ENCODE measurements at places on chromosomes 2 and 18. TPM values are rescaled to one million over a fixed set of nuclear protein-coding genes. Genes with fewer than 3 reads are reported as not detected.

Gene MOGAT1
- 5.1 TPM for total RNA-seq

DNA sequence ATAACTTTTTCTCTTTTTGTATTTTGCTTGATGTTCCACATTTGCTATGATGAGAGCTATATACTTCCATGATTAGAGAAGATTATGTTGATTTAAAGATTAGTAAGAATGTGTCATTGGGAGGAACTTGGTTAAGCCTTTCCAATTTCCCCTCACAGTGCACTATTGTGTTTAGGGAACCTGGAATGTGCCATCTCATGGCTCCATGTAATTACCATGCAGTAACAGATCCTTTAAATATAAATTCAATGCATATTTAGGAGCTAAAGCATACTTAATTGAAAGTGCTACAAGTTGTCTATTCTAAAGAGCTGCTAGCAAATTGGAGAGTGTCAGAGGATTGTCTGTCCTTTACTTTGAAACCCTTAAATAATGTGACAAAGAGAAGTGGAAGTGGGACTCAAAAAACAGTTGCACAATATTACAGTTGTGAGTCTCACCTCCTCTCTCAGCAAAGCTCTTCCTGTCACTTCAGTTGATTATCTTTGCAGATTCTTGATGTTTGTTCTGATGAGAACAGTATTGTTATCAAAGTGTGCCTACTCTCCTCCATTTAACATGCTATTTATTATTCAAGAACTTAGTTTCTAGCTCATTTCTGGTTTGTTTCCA lies 1162.7 kb upstream of the ZEB2 start:
- no peak overlapping the region for H3K4me3 ChIP-seq
- no peak overlapping the region for H3K27ac ChIP-seq
- DNase-seq: no peak
- no peaks in the 10 kb centered on the region for H3K4me1 ChIP-seq
- no peaks in the 10 kb centered on the region for H3K36me3 ChIP-seq

DNA sequence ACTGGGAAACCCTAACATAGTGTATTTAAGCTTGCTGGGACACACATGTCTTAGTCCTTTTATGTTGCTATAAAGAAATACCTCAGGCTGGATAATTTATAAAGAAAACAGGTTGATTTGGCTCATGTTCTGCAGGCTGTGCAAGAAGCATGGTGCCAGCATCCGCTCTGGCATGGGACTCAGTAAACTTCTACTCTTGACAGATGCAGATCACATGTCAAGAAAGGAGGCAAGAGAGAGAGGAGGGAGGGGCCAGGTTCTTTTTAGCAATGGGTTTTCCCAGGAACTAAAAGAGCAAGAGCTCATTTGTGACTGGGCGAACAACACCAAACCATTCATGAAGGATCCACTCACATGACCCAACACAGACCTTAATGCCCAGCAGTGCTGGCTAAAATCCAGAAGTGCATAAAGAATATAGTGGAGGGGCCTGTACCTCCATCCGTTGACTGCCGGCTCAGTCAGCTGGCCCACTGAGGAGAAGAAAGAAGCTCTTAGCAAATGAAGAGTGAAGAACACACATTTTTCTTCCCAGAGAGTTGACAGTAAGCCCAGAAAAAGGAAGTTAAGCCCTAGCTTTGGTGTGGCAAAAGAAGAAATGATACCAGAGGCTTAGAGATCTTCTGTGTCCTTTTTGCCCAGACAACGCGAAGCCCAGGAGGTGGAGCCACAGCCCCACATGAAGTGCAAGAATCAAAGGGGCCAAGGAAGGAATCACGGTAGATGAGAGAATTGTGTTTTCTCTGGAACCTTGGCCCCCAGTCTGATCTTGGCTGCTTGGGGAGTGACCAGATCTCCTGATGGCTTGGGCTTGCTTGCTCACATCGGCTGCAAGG lies 183.5 kb upstream of the FAM98A start:
- DNase-seq: no peak
- H3K4me3 ChIP-seq: no peak overlapping the region

DNA sequence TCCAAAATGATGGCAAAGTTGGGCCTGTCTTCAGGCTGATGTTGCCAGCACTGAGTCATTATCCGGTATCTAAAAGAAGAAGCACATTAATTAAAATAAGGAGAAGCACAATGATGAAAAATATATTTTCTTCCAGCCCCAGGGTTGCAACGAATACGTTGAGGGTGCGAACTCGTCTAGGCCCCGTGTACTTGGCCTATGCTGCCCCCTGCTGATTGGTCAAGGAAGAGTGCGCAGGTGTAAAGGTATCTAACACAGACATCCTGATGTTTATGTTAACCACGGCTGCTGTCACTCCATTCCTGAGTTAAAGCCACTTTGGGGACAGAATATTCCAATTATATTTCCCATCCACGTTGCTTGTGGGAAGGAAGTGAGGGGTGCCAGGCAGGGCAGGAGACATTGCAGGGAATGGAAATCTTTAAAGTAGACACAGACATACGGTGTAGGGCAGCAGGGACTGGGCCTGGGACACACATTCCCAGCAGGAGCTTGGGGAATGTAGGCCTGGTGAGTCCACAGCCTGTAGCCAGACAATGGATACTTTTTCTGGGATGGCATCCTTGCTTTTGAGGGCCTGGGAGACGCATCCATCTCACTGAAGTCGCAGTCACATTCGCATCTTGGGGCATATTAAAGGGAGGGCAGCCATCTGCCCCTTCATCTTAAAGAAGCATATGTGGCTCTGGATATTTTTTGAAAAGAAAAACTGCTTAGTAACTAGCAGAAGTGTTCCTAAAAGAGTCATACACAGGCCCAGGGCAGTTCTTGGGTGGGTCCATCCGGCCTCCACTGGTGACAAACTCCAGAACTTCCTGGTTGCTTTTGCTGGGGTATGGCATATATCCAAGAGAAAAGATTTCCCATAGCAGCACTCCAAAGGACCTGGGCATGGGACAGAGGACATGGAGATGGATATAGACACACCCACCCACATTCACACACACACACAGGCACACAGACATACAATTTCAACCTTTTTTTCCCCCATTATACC lies 81.9 kb downstream of the CLIP4 start:
- peak; percentile 75 for DNase-seq
- H3K4me1 ChIP-seq: no peaks in the 10 kb centered on the region
- H3K4me3 ChIP-seq: no peak overlapping the region
- no peaks in the 10 kb centered on the region for H3K36me3 ChIP-seq
- no peaks in the 10 kb centered on the region for H3K27me3 ChIP-seq

DNA sequence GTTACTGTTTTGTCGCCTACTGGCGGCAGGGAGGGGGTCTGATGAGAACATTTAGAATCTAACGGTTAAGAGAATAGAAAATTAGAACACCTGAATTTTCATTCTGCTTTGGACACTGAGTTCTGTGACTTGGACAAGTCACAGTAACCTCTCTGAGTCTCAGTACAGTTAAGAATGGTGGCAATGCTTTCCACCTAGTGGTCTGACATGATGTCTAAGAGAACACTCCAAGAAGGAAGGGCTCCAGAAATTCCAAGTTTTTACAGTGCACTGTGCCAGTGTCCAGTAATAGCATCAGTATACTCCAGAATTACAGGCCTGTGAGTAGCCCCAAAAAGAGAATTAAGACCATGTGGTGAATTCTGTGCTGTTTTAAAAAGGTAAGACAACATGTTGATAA lies 174.1 kb upstream of the ZFP36L2 start:
- no peak overlapping the region for H3K27ac ChIP-seq
- H3K27me3 ChIP-seq: no peaks in the 10 kb centered on the region
- H3K36me3 ChIP-seq: no peaks in the 10 kb centered on the region
- H3K4me1 ChIP-seq: no peaks in the 10 kb centered on the region

DNA sequence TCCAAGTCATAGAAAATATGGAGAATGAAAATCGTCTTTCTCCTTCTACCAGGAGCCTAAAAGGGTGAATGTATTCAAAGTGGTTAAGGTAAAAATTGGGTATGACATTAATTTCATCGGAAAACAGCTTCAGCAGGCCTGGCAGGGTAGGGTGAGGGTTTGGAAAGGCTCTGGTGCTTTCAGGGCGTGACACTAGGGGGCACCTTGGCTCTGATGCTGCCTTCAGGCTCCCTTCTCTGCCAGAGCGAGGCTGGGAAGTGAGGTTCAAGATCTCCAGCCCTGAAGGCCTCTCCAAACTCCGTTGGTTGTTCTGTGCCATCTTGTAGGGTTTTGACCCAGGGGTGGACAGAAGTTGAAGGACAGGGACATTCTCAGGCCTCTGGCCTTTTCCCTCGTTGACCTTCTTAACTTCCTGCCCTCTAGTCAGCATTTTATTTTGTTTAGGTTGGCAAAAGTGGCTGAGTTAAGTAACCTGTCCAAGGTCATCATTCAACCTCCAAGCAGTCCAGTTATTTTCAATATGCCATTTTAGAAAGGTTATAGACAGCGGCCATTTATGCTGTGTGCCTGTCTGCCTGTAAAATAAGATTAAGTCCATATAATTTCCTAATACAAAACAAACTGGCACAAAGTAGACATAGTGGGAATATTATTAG lies 40.3 kb downstream of the EML6 start:
- no peaks in the 10 kb centered on the region for H3K4me1 ChIP-seq
- no peak for DNase-seq
- no peaks in the 10 kb centered on the region for H3K36me3 ChIP-seq
- H3K27me3 ChIP-seq: no peaks in the 10 kb centered on the region

Gene HOXD12
- total RNA-seq: not detected

Gene C2orf78
- not detected for total RNA-seq

- H3K27me3 ChIP-seq: no peaks in the 10 kb centered on the region
- peak overlapping the region; percentile 93 for H3K27ac ChIP-seq
- H3K36me3 ChIP-seq: no peaks in the 10 kb centered on the region
- peaks cover 14% of the 10 kb centered on the region for H3K4me1 ChIP-seq
- H3K4me3 ChIP-seq: peak overlapping the region; percentile 61
- peak; percentile 79 for DNase-seq
Observed at GRCh38 chr2:217943446-217944321, 59.1 kb downstream of the TNS1 start.

- no peak overlapping the region for H3K4me3 ChIP-seq
- no peak overlapping the region for H3K27ac ChIP-seq
- no peaks in the 10 kb centered on the region for H3K4me1 ChIP-seq
- DNase-seq: no peak
- H3K27me3 ChIP-seq: no peaks in the 10 kb centered on the region
- no peaks in the 10 kb centered on the region for H3K36me3 ChIP-seq
Observed at GRCh38 chr2:157911246-157911645, 35.1 kb upstream of the ACVR1 start.

GRCh38 chr2:185215497-185215896 lies 523.1 kb upstream of the FSIP2 start:
- no peak overlapping the region for H3K27ac ChIP-seq
- DNase-seq: no peak
- H3K36me3 ChIP-seq: no peaks in the 10 kb centered on the region
- H3K27me3 ChIP-seq: no peaks in the 10 kb centered on the region

Gene GALR1
- not detected for total RNA-seq

Gene NYAP2
- not detected for total RNA-seq

Gene NMUR1
- 0.84 TPM for total RNA-seq

DNA sequence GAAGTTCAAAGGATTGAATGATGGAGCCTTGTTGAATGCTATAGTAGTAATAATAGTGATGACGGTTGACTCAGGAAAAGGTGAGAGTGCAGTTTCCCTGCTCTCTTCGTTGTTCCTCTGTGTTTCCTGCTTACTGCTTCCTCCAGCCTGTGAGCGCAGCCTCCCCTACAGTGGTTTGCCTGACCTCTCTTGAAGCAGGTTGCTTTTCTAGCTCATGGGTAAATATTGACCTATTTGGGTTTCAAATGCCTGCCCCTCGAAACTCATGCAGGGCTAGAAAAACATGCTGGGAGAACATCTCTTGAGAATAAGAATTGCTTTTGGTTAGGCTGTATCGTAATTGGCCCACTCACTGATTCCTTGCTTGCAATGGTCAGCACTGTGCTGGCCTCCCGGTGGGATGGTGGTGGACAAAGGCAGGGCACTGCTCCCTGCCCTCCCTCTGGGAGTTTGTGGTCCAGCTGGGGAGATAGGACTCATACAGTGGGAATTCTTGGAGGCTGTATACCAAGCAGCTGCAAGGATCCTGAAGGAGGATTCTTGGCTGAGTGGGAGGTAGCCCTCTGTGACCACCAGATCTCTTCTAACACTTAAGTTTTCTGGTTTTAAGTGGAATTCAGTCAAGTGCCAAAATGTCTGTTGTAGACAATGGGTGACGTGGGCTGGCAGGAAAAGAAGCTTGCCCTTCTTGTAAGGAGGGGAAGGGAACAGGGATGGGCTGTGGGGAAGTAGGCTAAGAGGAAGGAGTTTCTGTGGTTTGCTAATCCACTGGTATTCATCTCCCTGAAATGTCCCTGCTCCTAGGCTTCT lies 5.4 kb upstream of the RNF181 start:
- H3K27ac ChIP-seq: peak overlapping the region; percentile 74
- no peak for DNase-seq
- no peaks in the 10 kb centered on the region for H3K36me3 ChIP-seq
- H3K4me3 ChIP-seq: no peak overlapping the region

Gene STK39
- total RNA-seq: 1.8 TPM

DNA sequence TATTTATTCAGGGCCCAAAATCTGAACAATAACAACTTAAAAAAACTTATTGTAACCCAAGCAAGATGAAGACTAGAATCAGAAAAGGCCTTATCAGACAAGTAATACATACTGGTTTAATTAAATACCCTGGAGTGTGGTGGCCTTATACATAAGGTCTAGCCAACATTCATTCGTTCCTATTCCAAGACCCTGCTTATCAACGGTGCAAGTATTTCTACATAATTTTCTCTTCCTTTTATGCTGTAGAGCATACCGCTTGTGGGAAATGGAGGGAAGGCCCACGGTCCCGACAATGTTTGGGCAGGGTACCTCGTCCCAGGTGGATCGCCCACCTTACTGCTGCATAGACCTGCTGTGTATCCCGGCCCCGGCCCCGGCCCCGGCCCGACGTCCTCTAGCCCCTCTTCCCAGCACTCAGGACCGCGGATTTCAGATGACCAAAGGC lies 708 bp downstream of the ZNF24 start:
- peak overlapping the region; percentile 99 for H3K27ac ChIP-seq
- DNase-seq: no peak
- H3K4me1 ChIP-seq: peaks cover 9% of the 10 kb centered on the region
- no peaks in the 10 kb centered on the region for H3K27me3 ChIP-seq
- H3K36me3 ChIP-seq: peaks cover 19% of the 10 kb centered on the region

DNA sequence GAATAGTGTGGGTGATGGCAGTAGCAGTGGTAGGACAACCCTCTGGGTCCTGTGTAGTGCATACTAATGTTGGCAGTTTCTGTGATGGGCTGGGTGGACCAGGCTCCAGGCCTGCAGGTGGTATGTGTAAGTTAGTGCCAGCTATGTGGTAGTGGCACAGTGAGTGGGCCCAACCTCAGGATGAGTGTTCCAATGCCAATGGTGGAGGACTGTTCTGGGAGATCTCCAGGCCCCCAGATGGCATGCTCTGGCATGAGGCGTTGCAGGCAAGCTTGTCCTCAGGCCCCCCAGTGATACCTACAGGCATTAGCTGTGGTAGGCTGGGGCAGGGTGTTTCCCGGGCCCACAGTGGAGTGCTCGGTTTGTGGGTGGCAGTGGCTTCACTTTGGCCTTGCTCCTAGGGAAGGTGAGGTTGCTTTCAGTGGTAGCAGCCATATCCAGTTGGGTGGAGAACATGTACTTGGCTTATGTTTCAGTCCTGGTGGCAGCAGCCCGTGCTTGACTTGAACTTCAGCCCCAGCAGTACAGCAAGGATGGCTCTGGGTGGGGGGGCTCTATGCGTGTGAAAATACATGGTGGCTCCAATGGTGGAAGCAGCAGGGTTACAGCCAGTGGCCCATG lies 32.4 kb downstream of the TEX51 start:
- H3K36me3 ChIP-seq: no peaks in the 10 kb centered on the region
- H3K27me3 ChIP-seq: no peaks in the 10 kb centered on the region
- no peaks in the 10 kb centered on the region for H3K4me1 ChIP-seq
- no peak for DNase-seq
